ENCODE measurements at places on chromosomes 5 and 9. TPM values are rescaled to one million over a fixed set of nuclear protein-coding genes. Genes with fewer than 3 reads are reported as not detected.

DNA sequence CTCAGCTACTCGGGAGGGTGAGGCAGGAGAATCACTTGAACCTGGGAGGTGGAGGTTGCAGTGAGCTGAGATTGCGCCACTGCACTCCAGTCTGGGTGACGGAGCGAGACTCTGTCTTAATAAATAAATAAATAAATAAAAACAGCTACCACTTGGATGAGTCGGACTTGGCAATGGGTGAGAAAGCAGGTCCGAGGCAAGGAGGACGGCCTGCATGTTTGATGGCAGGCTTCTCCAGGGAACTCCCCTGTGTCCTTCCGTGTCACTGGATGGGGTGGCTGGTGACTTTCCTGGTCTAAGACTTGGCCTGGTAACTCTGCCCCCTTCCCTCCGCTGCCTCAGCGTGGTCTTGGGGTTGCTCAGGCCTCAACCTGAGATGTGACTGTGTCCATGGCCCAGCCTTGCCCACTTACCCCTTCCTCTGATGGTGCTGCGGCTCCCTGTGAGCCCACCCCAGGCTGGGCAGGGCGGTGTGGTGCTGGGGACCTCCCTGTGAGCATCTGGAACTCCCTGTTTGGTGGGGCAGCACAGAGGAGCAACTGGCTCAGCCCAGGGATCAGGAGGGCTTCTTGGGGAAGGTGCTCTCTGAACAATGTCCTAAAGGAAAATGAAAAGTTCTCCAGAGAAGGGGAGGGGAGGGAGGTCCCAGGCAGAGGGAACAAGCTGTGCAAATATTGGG is 62.5 kb upstream of the PSD2 start:
- DNase-seq: no peak

IL3 gene
- total RNA-seq: not detected

SLC1A3 gene
- 37.6 TPM for total RNA-seq

RASGRF2 gene
- 5.0 TPM for total RNA-seq

DNA sequence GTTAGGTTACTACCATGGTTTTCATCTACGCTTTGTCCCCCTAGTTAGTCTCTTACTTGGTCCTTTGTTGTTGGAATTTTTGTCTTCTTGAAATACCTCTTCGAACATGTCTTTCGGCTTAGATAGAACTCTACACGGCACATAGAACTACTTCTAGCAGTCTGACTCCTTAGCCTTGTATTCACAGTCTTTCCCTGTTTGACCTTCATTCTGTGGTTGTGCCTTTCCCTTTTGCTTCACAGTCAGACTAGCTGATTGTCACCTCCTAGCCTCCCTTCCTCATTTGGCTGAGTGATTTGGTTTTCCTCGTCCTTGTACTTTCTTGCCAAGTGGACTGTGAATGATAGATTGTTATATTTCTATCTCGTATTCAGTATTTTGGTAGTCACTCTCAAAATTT is 10.7 kb downstream of the SMAD5 start:
- no peak for DNase-seq

- no peak for DNase-seq
Measured at GRCh38 chr9:12712532-12712931, 19.3 kb downstream of the TYRP1 start.

CEL gene
- 9.7 TPM for total RNA-seq

ST8SIA4 gene
- total RNA-seq: 4.4 TPM

GRCh38 chr9:16203729-16204573 is 651.1 kb downstream of the CCDC171 start:
- DNase-seq: no peak

PCDHAC2 gene
- total RNA-seq: 0.57 TPM

NR2F1 gene
- 22.1 TPM for total RNA-seq

RPP25L gene
- total RNA-seq: 28.8 TPM

TAF1L gene
- not detected for total RNA-seq

LCN6 gene
- total RNA-seq: 11.0 TPM

- DNase-seq: no peak
Measured at GRCh38 chr5:78621291-78621738, 27.3 kb downstream of the LHFPL2 start.

DNA sequence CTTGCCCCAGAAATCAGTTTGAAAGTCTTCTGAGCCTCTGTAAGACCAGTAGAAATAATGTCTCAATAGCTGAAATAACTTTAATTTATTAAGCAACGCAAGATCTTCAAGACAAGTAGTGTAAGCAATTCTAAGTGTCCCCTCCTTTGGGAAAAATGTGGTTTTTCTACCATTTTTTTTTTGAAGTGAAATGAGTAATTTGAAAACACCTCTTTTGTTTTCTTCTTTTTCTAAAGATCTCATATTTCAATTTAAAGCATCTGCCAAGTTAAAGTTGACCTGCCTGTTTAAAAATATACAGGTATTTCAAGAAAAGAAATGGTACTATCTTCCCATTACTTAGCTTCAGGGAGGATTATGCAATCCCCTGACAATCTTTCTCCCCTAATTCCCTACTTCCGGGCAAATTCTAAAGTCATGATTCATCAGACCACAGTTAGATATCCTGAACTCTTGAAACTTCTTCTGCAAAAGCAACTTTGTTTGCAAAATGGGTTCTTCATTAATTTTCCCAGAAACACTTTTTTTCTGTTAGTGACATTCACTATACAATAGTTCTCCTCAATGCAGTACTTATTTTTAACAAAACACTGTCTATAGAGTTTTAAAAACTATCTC is 7.8 kb upstream of the ANXA1 start:
- no peak for DNase-seq

DNA sequence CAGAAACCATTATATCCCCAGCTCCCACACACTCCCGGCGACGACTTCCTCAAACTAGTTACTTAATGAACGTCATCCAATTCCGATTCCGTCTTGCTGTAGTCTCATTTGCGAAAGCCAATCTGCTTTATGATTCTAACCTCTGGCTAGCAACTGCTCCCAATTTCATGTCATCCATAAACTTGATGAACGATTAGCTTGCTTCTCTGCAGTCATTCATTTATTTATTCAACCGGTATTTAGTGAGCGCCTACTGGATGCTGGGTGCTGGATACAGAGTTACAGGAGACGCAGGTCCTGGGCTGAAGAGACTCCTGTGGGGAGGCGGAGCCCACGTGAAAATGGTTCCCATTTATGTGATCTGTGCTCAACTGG is 46.2 kb downstream of the TSPAN17 start:
- DNase-seq: no peak

GRCh38 chr5:116068028-116068632 is 16.7 kb upstream of the COMMD10 start:
- no peak for DNase-seq

- no peak for DNase-seq
Measured at GRCh38 chr5:124884114-124884513, 137.7 kb upstream of the ZNF608 start.

GDF9 gene
- 0.14 TPM for total RNA-seq

GRCh38 chr5:92248518-92248917 is 865.4 kb upstream of the ARRDC3 start:
- no peak for DNase-seq

- no peak for DNase-seq
Measured at GRCh38 chr5:123746683-123747360, 234.8 kb downstream of the CSNK1G3 start.

DNA sequence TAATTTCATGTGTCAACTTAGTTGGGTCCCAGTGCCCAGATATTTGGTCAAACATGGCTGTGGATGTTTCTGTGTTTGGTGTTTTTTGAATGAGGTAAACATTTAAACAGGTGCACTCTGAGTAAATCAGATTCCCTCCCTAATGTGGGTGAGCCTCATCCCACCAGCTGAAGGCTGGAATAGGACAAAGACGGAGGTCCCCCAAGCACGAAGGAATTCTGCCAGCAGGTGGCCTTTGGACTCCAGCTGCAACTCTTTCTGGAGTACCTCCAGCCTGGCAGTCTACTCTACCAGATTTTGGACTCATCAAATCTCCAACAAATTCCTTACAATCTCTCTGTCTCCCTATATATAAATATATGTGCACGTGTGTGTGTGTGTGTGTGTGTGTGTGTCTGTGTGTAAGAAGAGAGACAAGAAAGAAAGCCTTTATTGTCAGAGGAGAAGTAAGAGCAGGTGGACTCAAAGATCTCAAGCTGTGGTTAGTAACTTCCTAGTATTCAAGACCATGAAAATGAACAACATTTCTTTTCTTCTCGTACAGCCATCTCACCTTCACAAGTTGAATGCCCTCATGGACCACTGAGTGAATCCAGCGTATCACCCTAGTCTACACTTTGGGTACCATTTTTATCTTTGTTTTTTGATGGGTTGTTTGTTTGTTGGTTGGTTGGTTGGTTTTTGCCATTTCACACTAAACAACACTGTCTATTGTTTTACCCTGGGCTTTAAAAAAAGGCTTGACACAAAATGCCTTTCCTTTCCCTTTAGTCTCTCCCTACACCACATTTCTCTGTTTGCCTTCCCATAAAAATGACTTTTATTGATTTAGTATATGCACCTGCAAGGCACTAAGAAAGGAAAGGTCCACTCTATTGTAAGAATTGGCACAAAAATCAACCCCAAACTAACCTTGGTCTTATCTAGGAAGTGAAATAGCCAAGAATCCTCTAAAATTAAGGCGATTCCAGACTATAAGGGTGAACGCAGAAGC is 118.7 kb downstream of the TENT4A start:
- DNase-seq: no peak

IL5 gene
- not detected for total RNA-seq

NUDT12 gene
- 13.1 TPM for total RNA-seq

SPOCK1 gene
- 149 TPM for total RNA-seq

- DNase-seq: peak; percentile 48
Measured at GRCh38 chr5:172939071-172939470, 20.2 kb upstream of the RPL26L1 start.

DNA sequence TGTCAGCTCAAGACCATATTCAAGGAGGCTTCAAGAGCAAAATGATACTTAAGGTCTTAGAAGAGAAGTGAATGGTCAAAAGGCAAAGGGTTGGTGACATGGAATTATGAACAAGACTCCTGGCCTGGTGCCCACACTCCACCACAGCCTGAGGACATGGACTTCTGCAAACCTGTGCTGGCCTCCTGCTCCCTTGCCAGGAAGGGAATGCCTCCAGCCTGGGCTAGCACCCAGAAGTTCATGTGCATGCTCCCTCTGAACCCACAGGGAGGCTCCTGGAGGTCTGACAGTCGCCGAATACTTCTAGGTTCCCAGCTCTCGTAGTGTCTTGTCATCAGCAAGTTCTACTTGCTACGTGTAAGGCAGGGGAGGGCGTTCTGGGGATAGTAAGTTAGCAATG is 156.7 kb downstream of the FSTL4 start:
- DNase-seq: no peak

TAF11L5 gene
- total RNA-seq: not detected

IL31RA gene
- total RNA-seq: not detected

DNA sequence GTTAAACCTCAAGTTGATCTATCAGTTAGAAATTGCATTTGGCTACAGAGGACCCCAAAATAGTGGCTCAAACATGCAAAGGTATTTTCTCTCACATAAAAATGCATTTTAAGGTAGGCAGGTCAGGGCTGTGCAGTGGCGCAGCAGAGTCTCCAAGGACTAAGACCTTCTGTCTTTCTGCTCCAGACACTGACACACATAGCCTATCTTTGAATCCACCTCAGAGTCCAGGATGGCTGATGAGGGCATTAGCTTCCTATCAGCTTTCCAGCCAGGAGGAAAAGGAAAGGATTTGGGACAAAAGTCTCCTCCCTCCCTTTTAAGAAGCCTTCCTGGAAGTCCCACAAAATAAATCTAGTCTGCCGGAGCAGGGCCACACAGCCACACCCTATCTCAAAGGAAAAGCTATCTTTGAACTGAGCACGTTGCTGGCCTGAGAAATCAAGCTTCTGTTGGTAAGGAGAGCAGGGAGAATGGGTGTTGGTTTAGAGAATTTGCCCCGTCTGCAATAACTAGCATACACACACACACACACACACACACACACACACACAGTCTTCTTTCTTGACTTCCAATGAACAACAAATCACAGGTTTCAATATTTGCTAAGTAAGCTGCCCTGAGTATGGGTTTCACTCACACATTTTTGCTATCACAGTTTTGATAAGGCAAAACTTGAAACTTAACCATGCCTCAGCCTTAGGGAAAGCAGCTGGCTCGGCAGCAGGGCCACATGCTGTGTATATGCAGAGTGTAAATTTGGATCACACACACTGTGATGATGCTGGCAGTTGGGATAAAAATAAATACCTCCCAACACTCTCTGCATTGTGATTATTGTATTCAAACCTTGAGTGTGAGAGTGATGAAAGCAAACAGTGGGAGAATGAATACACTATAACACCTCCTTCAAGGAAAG is 116.6 kb upstream of the MAP3K1 start:
- DNase-seq: peak; percentile 20

CCNJL gene
- 8.6 TPM for total RNA-seq

GRCh38 chr9:130385257-130385656 is 59.5 kb upstream of the ASS1 start:
- no peak for DNase-seq

DNA sequence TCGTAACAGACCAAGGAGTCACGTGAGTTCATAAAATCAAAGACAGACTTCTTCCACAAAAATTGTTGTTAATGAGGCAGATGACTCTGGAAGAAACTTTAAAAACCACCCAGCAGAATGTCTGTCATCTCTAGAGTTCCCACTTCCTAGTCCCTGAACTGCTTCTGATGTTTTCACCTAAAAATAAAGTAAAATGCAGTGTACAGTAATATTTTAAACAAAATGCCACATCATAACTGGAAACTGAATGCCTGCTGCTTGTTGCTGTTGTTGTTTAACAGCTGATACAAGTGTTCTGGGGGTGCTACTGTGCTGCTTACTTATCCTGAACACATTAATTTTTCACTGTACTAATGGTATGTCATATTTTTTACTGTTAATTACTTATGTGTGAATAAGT is 577.2 kb downstream of the MTRR start:
- DNase-seq: no peak

DNA sequence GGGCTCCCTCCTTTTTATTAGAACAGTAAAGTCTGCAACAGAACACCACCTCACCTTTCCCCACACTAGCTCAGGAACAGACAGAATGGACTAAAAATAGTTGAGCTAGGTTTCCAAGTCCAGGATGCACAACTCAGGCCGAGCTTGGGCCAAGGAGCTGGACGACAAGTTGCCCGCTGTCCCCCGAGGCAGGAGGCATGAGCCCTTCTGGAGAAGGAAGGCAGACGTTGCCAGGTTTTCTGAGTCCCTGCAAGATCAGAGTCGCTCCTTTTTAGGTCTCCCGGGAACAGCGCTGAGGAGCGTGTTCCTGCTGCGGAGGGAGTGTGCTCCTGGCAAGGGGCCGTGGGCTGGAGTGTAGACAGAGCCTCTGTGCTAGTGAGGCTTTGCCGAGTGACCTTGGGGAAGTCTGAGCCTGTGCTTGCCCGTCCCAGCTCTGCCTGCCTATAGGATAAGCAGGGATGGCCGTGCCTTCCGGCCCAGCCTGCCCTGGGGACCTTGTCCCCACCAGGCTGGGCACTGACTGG is 121.6 kb downstream of the WNK2 start:
- DNase-seq: peak; percentile 58

DNA sequence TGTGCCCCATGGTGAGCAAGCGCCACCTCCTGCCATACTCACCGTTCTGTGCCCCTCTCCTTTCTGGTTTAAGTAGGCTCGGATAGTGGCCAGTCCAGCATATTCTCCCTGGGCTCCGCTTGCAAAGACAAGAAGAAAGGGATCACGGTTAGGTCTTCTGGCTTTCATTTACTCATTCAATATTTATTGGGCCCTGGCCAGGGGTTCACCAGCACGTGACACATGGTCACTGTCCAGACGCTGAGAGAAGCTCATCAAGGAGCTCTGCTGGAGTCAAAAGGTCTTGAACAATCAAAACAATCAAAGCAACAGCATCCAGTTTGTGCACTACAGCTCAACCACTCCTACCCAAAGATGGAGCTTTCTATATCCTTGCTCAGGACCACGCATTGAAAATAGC is 80.2 kb downstream of the GLDC start:
- peak; percentile 59 for DNase-seq

Measured in right cardiac atrium (tissue), 5 donors.